ENCODE measurements at places on chromosomes 16 and 17.

DNA sequence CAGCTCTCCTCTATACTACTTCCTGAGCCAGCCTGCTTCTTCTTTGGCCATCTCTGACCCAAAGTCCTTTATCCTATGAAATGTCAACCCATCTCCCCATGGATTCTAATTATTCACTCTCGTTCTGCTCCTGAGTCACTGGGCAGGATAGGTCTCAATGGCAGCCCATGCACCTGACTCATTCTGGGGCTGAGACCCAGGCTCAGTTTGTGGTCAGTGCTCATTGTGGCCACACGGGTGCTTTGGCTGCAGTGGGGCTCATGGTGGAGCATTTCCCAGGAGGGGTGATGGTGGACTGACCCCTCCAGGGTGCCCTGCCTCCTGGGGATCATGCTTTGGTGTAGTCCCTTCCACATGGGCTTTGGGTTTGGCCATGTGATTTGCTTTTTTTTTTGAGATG is 154.8 kb upstream of the WSCD1 start:
- no peak for DNase-seq

- no peak for DNase-seq
Observed at GRCh38 chr16:76963614-76964315, 227.2 kb upstream of the MON1B start.

GRCh38 chr17:72705905-72706395 is 386.5 kb downstream of the SLC39A11 start:
- DNase-seq, result no peak

GRCh38 chr17:39139161-39139511 is 12.3 kb downstream of the PLXDC1 start:
- no peak for DNase-seq

- no peak for DNase-seq
Observed at GRCh38 chr17:42537826-42538451, 1.9 kb downstream of the NAGLU start.

- DNase-seq, result no peak
Observed at GRCh38 chr16:287298-287811, 4.4 kb downstream of the PDIA2 start.

- no peak for DNase-seq
Observed at GRCh38 chr16:86252596-86252995, 257.7 kb upstream of the FOXF1 start.

- no peak for DNase-seq
Observed at GRCh38 chr17:56912105-56912999, 1.5 kb downstream of the TRIM25 start.

All from CD8-positive, alpha-beta memory T cell (primary cell).